ENCODE measurements at places on chromosomes 2 and 18.
A peak's percentile ranks its signal among the peaks of the same experiment; 100 is the strongest.

DNA sequence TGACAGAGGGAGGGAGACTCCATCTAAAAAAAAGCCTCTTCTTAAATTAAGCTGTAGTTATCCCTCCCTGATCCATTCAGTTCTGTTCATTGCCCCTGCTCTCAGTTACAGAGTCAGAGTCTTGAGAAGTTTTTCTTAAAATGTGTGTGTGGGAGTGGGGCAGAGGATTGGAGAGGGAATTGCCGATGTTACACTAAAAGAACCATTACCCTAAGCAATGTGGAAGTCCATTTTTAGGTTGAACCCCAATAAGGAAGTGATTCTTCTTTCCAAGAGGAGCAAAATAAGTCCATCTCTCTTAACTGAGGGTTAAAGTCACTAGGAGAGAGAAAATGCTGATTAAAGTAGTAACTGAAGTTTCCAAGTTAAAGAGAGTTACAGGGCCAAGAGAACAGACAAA is 21.2 kb upstream of the THOC1 start:
- no peak for DNase-seq

DNA sequence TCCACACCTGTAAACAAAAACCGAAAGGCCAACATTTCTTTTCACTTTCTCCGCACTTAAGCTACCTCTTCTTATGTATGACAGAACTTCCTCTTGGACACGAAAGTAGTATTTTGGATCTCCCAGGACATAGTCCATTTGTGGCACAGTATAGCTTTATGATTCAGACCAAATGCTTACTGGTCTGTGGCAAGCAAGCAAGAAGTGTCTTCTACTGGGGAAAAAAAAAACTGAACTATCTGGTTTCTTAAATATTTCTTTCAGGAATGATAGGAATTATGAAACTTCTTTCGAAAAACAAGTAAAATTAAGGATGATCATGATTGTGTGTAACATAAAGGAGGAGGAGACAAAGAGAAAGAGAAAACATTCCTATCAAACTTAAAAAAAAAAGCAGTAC is 33.6 kb downstream of the SRBD1 start:
- peak; percentile 79 for DNase-seq

GRCh38 chr2:31227110-31227509 is 6.8 kb upstream of the EHD3 start:
- peak; percentile 8 for DNase-seq

DNA sequence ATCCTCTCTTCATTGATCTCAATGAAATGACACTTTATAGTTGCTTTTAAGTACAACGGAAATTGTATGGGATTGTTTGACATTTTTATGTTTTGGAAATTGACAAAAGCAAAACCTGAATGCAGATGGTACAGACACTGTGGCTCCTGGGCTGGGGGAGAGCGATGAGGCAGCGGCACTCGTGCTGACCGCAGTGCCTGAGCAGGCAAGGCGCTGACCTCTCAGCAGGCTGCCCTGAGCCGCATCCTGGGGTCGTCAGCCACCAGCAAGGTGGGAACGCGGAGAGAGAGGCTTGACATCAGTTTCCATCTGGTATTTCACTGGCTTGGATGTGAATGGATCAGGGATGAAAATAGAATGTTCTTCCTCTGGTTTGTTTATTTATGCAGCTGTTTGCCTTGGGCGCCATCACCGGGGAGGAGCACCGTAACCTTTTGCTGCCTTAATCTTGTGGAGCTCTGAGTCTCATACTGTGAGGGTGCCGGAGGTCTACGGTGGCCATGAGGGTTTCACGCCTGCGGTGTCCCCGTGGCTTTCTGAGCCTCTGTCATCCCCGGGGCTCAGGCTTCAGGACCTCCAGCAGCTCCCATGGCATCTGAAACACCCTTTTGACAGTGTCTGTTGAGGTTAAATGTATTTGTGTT is 94.8 kb upstream of the TPO start:
- no peak for DNase-seq

Data from AG10803 (cell line).